Stimulated activated memory B cell treated with anti-CD40 and anti-IgM and Interleukin-4, amounts not matched to agents 10 μg/mL and 1 μg/mL and 100 μg/mL, for 72 hours (primary cell): ENCODE measurements at places on chromosomes 3 and 15.
A peak's percentile ranks its signal among the peaks of the same experiment; 100 is the strongest.

DNA sequence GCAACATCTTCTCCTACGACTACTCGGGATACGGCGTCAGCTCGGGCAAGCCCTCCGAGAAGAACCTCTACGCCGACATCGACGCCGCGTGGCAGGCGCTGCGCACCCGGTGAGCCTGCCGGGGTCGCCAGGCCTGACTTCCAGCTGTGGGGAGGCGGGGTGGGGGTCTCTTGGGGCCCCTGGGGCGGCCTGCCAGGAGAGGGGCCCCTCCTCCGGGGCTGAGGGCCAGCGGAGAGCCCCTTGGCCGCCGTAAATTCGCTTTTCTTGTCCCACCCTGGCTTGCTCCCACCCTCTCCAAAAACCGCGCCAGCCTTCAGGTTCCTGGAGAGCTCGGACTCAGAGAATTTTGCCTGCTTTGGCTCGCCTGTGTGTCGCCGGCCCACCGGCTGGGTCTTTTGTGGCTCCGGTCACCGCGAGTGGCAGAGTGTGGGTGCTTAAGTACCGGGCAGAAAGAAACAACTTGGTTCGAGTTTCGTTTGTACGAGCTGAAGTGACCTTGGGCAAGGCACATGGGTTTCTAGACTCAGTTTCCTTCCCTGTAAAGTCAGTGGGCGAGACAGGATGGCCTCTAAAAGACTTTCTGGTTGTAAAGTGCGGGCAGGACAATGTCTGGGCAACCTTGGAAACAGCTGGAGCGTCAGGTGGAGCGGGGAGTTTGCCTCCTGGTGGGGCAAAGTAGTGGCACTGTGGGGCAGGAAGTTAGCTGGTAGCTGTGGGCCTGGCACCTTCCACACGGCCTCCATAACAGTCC lies 976 bp downstream of the ABHD17C start:
- no peak for ATAC-seq

- no peak for ATAC-seq
Observed at GRCh38 chr3:176974279-176974678, 223.0 kb downstream of the TBL1XR1 start.

- ATAC-seq = no peak
Observed at GRCh38 chr15:90959894-90960293, 5.2 kb downstream of the RCCD1 start.

- no peak for ATAC-seq
Observed at GRCh38 chr3:27342267-27342666, 26.9 kb downstream of the NEK10 start.

DNA sequence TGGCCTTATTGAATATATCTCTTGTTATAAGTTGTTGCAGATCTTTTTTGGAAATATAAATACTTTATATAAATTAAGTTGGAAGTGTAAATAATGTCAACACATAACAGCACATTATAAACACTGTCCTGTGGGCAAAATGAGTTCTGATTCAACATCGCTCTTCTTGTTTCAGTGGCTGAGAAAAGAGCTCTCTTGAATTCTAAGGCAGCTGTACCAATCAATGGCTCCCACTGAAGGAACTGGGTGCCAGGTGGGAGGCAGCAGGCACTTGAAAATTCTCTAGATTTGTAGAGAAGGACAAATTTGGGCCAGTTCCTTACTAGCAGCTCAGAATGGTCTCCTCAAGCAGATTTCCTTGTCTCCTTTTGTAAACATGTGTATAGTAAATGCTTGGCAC lies 45.6 kb downstream of the CHST2 start:
- ATAC-seq = no peak

DNA sequence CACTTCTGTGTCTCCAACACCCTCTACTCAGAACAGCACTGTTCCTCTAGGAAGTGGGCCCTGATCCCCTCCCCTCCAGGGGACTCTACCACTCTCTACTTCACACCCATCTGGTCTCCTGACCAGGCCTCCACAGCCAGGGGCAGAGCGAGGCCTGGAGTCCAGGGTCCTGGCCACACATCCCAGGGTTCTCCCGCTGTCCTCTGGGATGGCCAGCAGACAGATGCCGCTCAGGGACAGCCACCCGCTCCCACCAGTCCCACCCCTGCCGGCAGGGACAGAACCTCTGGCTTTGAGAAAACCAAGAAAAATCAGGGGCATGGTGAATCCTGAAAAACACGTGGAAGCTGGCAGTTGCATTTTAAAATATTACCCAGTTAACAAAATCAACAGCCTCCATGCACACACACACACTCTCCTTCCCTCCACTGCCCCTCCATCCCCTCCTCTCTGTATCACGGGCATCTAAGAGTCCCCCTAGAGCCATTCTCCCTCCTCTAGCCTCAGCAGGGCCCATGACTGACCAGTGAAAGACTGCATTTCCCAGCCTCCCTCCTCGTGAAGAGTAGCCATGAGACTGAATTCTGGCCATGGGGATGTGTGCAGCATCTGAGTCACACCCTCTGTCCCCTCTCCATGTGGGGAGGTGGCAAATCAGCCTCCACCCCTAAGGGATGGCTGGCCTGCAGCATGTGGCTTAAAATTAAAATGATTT lies 32.1 kb upstream of the IQSEC1 start:
- no peak for ATAC-seq

DNA sequence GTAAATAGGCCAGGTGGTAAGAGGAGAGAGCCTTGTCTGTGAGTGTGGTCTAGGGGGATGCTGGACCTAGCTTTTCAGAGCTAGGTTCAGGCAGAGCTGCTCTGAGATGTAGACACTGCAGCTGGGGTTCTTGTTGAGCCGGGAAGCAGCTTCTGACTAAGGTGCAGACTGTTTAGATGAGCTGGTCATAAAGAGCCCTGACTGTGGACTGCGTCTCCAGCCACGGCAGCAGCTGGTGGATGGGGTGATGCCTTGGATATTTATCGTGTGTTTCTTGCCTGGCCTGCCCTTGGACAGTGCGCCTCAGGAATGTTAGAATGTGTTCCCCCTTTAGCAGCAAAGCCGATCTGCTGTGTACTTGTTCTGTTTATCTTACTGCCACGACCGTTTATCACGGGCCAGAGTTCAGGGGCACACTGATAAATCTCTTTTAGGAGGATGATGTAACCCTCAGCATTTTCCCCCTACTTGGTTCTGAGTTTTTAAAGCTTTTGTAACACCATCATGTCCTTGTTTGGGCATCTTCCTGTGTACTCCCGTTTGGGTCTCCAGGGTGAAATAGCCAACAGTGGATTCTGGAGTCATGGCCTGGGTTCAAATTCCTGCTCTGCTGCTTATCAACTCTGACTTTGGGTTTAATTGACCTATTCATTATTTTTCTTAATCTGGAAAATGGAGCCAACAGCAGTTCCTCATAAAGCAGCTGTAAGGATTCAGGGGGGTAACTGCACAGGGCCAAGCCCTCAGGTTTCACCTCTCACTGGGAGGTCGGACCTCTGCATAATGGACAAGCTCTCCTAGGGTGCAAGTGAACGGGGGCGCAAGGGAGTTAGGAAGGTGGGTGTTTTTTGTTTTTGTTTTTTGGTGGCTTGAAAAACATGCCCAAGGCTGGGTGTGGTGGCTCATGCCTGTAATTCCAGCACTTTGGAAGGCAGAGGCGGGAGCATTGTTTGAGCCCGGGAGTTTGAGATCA lies 51.4 kb downstream of the FLNB start:
- ATAC-seq = no peak

DNA sequence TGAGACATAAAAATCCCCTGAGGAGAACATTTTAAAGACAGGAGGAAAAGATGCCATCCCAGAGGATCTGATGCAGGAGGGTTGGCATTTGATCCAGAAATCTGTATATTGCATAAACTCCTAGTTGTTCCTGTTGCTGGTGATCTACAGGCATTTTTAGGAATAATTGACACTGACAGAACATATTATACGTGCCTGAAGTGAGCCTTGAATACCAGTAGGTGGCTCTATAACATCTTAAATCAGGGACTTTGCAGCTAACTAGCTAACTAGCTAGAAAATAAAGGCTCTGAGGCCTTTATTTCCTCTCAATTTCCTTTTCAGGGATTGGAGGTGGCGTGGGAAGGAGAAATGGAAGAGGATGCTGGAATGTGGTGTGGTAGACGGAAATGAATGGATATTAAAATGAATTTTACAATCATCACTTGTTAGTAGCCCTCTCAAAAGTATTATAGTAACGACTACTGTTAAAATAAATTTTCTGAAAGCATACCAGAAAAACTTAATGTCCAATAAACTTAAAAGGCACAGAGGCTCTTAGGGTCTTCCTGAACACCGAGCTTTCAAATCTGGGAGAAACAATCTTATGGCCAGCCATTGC lies 73.8 kb upstream of the ZBED2 start:
- peak; percentile 54 for ATAC-seq
